ENCODE measurements at places on chromosomes 2 and 18.

DNA sequence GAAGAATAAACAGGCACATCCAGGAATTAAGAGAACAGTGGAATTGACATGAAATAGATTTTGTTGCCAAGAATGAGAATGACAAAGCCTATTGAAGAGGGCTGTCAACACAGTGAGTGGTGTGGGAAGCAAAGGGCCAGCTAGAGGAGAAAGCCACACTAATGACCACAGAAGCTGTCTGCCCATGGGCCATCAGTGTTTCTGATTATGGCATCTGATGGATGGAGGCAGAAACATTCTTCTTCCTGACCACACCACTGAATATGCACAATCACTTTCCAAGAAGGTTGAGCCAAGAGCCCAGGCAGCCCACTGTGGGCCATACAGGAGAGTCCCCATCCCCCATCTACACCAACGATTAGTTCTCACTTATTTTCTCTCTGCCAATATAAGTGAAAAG is 146.0 kb upstream of the SH3BP4 start:
- no peak for DNase-seq

DNA sequence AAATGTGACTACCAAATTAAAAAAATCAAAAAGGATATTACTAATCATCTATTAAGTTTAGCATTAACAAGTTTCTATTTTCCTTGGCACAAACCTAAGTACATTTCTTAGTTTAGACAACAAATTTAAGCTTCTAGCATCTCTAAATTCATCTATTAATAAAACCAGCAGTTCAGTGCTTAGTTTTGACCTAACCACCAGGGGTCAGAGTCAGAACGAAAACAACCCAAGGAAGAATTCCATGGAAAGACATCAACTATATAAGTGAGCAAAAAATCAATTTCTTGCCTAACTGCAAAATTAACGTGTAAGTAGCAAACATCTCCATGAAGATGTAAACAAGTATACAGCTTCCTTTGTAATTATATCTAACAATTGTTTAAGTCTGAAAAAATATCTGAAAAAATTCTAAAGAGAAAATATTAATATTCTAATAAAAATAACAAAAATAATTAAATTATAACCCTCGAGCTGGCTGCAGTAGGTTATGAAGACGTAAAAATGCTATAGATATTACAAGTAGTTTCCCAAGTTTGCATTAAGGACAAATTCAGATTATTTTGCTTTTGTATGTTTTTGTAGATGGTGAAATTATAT is 83.7 kb downstream of the CERKL start:
- DNase-seq = peak; percentile 74

DNA sequence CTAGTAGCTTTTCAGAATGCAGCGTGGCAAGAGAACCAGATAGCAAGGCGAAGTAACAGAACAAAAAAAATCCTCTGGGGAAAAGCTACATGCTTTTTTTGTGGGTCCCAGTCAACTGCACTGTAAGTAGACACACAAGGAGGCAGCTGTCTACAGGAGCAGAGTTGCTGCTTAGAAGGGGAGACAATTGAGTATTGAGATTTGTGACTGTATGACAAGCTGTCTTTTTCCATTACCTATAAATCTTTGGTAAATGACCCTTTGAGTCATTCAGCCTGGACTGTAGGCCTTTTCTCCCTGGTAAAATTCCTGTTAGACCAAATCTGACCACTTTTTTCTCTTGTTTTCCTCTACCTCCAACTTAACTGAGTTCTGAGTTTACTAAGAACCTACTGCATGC is 144.1 kb upstream of the FOSL2 start:
- no peak for DNase-seq

DNA sequence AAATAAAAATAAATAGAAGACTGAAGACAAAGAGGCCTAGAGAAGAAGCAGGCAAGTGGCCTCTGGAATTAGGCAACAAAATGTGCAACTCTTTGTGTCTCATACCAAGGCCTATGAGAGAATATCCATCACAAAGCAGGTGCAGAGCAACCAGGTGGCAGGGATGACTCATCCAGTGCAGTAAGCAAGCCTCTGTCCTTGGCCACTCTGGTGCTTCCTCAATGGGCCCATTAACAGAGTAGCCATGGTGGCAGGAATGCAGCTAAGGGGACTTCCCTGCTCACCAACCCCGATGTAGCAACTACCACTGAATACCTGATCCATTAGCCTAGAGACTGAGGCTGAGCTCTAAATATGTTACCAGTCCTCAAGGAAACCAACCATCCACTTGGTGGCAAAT is 11.0 kb upstream of the EPG5 start:
- DNase-seq = no peak

GRCh38 chr2:174051068-174051467 is 85.9 kb upstream of the SP3 start:
- peak; percentile 68 for DNase-seq

DNA sequence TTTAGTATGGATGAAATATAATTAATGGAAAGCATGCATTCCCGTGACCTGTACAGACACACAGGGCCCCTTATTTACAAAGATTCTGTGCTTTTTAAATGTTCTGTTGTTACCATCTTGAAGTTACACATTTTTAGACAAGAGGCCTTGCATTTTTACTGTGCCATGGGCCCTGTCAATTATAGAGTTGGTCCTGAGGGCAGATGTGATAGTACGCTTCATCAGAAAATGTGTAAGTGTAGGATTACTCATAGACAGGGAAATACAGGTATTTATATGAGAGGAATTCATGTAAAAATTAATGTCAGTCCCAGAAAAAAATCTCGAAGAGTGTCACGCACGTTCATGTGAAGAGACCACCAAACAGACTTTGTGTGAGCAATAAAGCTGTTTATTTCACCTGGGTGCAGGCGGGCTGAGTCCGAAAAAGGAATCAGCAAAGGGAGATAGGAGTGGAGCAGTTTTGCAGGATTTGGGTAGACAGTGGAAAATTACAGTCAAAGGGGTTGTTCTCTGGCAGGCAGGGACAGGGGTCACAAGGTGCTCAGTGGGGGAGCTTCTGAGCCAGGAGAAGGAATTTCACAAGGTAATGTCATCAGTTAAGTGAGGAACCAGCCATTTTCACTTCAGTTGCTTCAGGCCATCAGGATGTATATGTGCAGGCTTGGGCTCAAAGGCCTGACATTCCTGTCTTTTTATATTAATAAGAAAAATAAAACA is 12.2 kb upstream of the ALPK2 start:
- no peak for DNase-seq

DNA sequence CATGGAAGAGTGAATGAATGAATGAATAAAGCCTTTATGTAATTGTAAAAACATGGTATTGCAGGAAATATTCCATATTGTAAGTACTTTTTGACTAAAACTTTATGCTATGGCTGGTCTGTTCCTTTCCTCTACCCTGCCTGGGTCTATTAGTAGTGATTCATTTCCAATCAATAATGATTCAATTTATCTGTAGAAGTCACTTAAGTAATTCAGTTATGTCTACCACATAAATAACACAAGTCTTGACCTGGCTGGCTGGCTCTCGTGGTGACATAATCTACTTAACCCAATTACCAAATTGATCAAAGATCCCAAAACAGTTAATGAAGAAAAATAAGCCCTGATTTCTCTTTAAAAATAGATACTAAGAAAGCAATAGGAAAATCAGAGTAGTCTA is 7.8 kb upstream of the ARHGAP28 start:
- no peak for DNase-seq

- DNase-seq = no peak
Measured at GRCh38 chr2:64307421-64307820, 146.5 kb upstream of the LGALSL start.

DNA sequence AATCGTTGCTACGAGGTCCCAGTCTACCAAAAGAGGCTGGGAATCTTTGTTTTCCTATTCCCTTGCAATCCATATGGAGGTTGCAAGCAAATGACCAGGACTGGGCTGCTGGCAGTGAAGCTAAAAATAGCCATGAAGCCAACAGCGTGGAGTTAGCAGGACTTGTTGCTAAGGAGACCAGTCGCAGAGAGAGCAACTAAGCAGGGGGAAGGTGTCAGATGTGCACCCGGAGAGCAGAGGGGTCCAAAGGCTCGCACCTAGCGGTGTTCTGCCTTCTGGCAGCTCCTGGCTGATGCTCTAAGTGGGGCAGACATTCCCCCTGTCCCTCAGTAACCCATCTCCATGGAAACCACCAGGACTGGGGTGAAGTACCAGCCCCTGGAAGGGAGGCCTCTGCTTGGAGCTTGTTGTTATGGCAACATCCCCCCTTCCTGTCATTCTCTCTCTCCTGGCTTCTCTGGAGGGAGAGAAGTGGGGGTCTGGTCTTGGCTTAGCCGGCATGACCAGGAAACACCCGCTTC is 84.6 kb downstream of the DNMT3A start:
- peak; percentile 80 for DNase-seq

DNA sequence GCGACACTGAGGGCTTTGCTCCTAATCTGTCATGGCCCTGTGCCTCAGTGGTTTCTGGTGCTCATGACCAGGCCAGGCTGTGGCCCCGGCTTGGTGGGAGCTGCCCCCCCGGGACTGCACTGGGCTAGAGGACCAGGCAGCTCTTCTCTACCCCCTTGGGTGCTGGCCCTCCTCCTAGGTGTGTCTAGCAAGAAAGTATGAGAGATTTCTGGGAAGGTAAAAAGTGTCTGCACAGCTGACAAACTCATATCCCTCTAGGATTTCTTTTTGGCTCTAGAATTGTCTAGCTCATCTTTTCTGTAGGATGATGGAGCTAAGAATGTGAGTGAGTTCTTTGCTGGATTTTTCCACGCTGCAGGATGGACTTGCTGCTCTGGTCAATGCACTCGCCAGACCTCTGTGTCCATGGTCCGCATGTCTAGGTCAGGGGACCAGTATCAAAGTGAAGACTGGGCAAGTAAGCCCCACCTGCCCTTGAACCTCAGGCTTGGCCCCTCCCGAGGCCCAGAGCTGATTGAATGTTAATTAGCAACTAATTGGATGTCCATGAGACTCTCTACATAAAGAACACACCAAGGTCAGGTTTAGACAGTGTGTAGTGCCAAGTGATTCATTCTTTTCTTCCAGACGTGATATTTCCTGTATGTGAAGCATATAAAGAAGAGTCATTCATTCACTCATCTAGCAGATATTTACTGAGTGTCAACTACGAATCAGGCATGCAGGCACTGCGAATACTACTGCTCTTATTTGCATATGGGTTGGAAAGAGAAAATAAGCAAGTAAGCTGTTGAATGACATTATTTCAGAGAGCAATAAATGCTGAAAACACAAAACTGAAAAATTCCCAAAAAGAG is 15.6 kb upstream of the PSD4 start:
- DNase-seq = no peak

DNA sequence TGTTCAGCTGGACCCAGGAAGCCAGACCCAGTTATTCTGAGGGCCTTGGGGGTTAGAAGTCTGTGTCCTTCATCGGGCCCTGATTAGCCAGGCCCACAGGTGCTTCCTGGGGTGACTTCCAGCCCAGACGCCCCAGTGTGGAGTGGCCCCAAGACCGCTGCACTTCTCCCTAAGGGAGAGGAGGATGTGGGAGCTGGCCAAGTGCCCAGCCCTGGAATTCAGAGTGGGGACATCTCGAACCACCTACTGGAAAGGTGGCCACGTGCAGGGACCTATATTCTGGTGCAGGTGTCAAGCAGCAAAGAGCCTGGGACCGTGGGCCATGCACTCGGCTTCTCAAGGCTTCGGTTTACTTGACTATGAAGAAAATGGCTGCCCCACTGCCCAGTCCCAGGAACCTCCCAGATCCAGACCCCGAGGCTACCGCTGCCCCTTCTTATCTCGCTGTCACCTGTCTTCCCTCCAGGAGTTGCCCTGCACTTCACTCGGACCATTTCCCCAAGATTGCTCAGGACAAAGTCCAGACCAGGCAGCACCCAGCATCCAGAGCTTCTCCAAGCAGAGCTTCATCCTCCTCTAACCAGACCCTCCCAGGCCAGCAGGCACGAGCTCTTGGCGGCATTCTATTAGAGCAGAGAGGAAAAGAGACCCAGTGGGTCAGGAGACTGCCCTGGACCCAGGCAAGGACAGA is 142.8 kb upstream of the ID2 start:
- no peak for DNase-seq

Measured in eye (tissue), 1 donor.